ENCODE measurements at places on chromosomes 6 and 20. TPM values are rescaled to one million over a fixed set of nuclear protein-coding genes. Genes with fewer than 3 reads are reported as not detected.

DNA sequence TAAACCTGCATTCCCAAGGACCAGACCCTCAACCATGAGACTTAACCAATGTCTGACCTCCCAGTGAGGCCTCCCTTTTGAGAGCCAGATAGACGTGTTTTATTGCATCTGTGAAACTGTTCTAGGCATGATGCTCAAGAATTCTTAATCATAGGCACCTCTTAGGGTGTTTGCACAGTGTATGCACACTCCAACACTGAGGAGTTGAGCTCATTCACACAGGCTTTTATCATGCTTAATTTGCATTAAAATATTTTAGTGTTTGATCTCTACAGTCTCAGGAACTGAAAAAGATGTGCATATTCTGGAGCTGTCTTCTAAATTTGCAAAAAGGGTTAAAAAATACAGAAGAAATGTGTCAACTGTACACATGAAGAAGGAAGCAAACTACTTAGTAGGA lies 27.4 kb downstream of the RHAG start:
- DNase-seq: no peak

GRCh38 chr6:167668019-167668753 lies 158.5 kb upstream of the AFDN start:
- no peak for DNase-seq

DNA sequence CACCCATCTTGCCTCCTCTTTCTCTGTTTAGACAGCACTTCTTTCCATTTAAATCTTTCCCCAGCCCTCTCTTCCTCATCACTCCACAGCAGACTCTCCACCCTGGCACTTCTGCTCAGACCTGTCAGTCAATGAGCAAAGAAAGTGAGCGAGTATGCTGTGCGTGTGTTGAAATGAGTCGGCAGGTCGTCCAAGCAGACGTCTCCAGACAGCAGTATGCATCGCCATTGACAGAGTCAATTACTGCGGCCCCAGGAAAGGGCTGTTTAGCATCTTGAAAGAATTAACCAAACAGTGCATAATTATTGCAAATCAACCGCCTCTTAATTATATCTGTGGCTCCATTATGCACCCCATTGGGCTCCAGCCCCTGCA lies 54.8 kb upstream of the KCNG1 start:
- DNase-seq: no peak

BTNL2 gene
- not detected for total RNA-seq

OSER1 gene
- total RNA-seq: 83.3 TPM

MOG gene
- total RNA-seq: not detected

TSHZ2 gene
- 11.9 TPM for total RNA-seq

Data from M059J (cell line).